ENCODE measurements at places on chromosomes 16 and 17.

- DNase-seq, result no peak
Observed at GRCh38 chr17:50261051-50261915, 13.0 kb upstream of the TMEM92 start.

- DNase-seq, result no peak
Observed at GRCh38 chr16:80846680-80847079, 42.3 kb upstream of the CDYL2 start.

DNA sequence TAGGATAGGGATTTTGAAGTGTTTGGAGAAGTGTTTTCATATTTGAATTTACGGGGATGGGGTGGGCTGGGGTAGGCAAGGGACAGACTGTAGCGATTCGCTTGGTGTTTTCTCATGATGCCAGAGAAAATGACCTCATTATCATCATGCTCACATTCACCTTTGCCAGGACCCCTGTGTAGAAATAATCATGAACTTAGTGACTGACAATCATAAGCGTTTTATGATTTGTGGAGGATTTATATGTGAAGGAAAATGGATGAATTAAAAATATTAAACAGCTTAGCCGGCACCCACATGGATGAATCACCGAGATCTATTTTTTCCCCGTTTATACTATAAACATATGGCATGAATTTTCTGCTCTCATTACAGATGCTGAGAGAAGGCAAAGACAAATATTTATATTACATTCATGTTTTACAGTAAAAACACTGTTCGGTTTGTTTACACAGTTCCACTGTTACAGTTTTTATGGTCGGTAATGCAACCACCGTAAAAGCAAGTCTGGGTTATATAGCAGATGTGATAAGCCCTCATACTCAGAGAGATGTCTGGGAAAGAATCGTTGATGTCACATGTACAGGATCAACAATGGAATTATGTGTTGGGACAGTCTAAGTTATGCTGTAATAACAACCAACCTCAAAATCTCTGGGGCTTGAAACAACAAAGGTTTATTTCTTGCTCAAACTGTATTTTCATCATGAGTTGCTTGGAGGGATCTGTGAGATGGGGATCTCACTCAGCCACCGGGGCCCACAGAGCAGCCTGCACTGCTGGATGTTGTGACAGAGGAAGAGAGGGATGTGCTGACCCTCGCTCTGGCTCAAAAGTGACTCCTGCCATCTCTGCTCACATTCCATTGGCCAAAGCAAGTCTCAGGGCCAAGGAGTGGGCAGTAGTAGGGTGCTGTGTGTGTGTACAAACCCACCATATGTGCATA lies 85.1 kb downstream of the WWOX start:
- no peak for DNase-seq

DNA sequence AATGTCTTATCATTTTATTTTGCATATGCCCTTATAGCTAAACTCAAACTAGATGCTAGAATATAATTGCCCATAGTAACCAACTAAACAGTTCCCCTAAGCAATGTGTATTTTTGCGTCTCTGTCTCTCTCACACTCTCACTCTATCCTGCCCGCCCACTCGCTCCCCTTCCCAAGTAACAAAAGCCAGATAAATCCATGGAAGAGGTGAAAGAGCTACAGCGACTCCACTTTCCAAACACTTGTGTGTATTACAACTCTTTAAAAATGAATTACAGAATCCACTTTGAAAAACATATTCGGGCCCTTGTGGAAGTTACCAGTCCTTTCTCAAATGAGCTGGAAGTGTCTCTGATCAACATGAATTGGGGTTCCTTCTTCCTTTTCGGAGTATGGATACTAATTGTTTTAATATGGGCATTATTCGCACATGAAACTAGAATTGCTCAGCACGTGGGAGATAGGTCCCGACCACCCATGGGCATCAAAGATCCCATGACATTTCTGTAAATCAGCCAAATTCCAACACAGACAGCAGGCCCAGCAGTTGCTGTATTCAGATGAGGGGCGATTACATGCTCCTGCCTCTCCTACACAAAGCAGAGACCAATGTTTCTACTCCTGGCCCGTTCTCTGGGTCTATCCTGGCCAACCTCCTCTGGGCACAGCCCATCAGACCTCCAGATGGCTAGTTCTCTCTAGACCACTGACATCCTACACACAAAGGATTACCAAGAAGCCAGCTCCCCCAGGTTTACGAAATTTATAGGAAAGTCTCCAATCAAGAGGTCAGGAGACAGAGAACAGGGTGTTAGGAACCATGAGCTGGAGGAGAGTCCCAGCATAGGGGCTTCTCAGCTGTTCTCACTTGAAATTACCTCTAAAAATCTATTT lies 121.5 kb downstream of the ZFHX3 start:
- DNase-seq, result no peak

- DNase-seq, result no peak
Observed at GRCh38 chr16:88754912-88755744, 29.9 kb downstream of the PIEZO1 start.

- no peak for DNase-seq
Observed at GRCh38 chr17:29504711-29505110, 62.1 kb downstream of the ABHD15 start.

DNA sequence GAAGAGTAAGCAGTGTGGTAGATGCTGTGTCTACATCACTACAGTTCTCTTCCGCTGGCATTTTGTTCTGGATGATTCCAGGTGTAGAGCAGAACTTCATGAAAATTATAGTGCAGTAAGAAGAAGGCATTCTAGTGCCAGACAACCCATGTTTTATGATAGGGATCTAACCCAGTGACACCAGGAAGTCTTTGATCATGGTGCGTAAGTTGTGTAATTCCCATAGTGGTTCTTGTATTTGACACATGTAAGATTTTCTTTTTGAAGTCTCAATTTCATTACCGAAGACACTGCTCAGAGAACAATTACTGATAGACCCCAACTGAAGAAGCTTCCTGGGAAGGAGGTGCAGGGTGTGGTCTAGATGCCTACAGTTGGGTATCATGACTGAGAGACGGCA lies 356.9 kb downstream of the CA10 start:
- no peak for DNase-seq

GRCh38 chr16:84599521-84600202 lies 18.2 kb downstream of the COTL1 start:
- DNase-seq, result no peak

GRCh38 chr17:6668727-6669425 lies 17.3 kb downstream of the C17orf100 start:
- no peak for DNase-seq

Measured in cortex of kidney (tissue), 1 donor.